Stimulated activated CD4-positive, alpha-beta T cell treated with anti-CD3 and anti-CD28 coated beads, Interleukin-2, amount 100 ng/mL, for 24 hours (primary cell): ENCODE measurements at places on chromosomes 16 and 17.

DNA sequence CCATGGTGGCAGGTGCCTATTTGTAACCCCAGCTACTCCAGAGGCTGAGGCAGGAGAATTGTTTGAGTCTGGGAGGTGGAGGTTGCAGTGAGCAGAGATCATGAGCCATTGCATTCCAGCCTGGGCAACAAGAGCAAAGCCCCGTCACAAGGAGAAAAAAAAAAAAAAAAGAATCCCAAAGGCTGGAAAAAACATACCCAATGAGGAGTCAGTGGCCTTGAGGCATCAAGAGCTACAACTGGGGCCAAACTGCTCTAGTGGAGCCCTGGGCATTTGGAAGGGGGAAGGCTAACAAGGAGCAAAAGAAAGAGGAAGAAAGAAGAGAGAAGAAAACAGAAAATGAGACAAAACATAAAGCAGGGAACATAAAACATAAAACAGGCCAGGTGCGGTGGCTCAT lies 6.9 kb downstream of the CHST6 start:
- DNase-seq = no peak

- no peak for DNase-seq
Measured at GRCh38 chr17:69175625-69176456, 34.1 kb upstream of the ABCA6 start.

- DNase-seq = no peak
Measured at GRCh38 chr17:81455387-81455786, 57.2 kb downstream of the ACTG1 start.

DNA sequence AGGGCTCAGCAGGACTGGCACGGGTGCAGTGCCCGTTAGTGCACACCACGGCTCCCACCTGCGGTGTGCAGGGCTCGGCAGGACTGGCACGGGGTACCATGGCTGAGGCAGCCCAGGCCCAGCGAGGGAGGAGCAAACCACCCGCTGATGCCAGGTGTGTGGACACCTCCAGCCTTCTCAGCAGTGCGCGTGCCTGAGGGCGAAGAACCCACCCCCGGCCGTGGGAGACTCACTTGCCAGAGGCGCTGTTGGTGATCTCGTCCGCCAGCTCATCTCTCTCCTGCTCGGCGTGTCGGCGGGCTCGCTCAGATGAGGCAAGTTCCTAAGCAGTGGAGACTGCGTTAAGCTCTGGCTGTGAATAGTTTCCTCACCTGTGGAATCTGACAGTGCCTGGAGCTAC lies 45.4 kb downstream of the NDEL1 start:
- DNase-seq = no peak

DNA sequence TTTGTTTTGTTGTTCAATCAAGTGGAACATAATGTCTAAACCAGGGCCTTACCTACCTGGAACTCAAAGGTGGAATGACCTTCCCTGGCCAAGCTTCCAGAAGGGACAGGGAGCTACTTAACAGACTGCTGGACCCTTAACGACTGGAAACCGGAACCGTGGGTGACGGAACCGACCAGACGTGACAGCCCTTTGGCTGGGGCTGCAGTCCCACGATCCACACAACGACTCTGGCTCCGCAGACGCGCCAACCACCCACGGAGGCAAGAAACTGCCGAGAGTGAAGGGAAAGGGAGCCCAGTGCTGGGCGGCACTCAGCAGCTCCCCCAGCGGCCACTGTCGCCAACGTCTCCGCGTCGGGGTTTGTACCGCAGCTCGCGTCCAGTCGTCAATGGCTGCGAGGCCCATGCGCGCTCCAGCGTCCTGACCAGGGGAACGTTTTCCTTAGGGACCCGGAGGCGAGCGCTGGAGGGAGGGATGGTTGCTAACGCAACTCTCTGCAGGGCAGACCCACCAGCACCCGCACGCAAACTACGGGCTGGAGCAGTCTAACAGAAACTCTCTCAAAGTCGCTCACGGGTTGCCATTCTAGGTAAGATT lies 5.5 kb upstream of the KIF22 start:
- DNase-seq = peak; percentile 84

GRCh38 chr17:74877592-74878548 lies 5.1 kb upstream of the FDXR start:
- DNase-seq = no peak

DNA sequence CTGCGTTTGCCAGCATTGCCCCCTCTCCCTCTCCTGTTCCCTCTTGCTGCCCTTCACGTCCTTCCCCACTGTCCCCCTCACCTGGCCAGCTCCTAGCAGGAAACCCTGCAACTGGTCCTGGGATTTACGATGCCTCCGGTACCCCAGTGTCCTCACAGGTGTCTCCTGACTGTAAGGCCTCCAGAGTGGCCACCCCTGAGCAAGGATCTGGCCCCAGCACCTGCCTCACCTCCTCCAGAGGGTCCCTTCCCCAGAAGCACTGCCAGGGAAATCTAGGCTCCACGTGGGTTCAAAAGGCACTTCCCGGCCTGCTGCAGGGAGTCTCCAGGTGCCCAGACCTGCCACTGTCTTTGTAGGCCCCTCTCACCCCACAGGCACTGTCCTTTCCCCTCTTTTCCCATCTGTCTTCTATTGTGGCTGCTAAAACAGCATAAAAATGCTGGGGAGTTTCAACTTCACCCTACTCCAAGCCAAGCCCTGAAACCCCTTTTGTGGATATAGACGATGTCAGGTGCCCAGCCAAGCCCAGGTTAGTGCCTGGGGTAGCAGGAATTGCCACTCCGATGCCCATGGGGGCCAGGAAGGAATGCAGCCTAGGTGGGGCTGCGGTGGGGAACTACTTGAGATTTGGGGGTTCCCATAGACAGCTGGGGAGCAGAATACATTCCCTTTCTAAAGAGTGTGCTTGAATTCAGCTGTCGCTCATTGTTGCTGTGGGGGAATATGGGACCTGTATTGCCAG lies 25.7 kb downstream of the RAB11FIP4 start:
- DNase-seq = no peak

- no peak for DNase-seq
Measured at GRCh38 chr17:75499313-75500022, 15.9 kb downstream of the CASKIN2 start.

GRCh38 chr17:77594416-77595209 lies 363.9 kb upstream of the TNRC6C start:
- no peak for DNase-seq

DNA sequence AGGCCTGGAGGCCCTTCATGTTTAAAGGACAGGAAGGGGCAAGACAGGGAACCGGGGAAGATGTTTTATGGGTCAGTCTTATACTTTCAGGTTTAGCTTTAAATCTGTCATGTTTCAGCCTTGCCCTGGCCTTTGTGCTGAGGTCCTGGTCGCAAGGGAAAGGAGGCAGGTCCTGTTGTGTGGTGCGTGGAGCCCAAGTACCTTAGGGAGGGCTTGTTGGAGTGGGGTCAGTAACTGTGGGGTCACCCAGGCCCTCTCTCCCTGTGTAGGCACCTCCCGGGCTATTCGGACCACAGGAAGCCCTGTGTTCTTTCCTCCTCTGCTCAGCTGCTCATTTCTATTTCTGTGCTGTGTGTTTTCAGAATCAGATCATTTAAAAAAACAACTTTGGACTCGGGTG lies 42.7 kb downstream of the MPRIP start:
- no peak for DNase-seq

DNA sequence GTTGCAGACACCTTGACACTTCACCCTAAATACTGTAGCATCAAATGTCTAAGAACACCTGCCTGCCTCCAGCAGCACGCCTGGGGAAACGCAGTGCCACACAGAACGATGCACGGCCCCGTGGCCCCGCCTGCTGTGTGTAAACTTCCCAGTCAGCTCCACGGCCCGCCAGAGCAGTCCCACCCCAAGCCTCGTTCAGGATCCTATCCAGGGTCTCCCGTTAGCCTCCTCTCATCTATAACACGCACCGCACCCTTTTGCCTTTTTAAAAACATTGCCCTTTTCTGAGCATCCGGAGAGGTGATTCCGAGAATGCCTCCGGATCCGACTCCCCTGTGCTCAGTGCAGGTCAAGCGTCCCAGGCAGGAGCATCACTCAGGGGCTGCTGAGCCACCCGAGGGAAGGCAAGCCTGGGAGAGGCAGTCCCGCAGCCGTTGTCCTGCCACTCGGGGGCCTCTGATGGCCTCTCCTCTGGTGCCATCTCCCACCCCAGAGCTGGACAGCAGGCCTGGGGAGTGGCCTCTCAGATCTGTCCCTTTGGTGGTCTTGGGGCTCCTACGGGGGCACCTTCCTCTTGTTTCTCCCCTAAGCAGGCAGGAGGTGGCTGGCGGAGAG lies 37.9 kb upstream of the SLC38A10 start:
- DNase-seq = no peak

DNA sequence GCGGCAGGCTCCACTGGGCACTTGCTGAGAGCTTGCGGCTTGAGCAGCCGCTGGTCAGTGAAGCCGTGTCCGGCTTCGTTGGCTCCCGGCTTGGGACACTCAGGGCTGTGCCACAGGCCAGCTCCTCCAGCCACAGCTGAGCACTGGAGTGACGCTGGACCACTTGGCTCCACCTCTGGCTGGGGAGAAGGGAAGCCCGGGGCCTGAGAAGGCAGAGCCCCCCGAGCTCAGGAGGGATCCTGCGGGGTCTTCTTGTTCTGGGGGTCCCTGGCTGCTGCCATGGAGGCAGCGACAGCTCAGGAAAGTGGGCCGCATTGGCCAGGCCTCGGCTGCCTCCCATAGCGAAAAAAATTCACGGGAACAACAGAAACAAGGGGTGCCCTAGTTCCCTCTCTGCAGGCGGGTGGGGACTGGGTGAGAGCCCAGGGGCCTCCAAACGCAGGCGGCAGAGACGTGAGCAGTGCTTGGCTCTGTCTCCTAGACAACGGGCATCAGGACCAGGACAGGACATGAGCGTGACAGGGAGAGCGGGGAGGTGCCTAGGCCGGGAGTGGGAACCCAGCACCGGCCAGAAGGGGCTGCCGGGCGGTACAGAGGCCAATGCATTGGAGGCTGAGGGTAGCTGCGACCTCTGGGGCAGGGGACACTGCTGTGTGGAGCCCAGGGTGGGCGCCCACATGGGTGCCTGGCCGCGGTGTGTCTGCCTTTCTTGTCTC lies 37.7 kb downstream of the SLC7A5 start:
- peak; percentile 14 for DNase-seq

GRCh38 chr17:63450551-63450950 lies 4.4 kb upstream of the CYB561 start:
- DNase-seq = no peak

- no peak for DNase-seq
Measured at GRCh38 chr17:62307196-62307595, 73.2 kb upstream of the EFCAB3 start.

DNA sequence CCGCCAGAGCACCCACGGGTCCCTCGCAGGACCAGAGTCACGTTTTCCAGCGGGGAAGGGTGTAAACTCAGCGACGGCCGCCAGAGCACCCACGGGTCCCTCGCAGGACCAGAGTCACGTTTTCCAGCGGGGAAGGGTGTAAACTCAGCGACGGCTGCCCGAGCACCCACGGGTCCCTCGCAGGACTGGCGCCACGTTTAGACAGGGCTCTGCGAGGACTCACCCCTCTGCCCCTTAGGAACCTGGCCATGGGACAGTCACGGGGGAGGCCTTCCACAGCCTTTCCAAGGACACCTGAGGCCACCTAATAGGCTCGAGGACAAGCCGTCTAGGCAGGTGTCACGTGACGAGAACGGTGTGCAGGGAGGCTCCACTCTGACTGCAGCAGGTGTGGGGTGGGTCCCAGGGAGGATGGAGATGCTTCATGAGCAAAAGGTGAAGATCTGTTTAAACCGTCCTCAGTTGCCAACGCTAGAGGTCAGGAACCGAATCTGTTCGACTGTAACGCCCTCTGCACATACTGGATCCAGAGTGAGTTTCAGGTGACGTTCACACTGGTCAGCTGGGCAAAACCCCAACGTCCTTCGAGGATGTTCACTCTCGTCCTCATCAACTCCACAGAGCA lies 48.0 kb upstream of the METRNL start:
- no peak for DNase-seq

DNA sequence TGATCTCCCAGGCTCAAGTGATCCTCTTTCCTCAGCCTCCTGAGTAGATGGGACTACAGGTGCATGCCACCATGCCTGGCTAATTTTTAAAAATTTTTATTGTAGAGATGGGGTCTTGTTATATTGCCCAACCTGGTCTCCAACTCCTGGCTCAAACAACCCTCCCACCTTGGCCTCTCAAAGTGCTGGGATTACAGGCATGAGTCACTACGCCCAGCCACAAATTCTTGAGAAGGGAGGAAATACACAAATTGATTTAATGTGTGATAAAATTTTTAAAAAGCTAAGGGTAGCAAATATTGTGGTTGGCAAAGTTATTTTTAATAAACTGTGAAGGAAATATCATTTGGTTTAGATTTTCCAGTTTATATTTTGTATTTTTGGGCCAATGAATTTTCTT lies 9.6 kb downstream of the ITGAD start:
- DNase-seq = no peak

GRCh38 chr16:77569406-77569805 lies 134.6 kb upstream of the ADAMTS18 start:
- no peak for DNase-seq

- DNase-seq = no peak
Measured at GRCh38 chr16:2689968-2690801, 7.9 kb downstream of the KCTD5 start.

DNA sequence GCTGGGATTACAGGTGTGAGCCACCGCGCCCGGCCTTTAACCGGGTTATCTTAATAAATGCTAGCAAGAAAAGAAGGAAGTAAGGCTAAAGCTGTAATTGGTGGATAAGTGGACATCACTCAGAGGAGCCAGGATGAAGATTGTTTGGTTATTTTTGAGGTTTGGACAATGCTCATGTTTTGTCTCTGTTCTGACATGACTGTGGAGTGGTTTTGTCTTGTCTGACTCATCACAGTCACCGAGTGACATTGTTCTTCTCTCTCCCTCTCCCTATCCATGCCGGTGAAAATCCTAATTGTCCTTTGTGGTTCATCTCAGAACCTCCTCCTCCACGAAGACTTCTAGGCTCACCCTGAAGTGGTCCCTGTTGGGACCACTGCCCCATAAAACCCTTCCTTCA lies 23.5 kb upstream of the GRIN2A start:
- no peak for DNase-seq

- DNase-seq = peak; percentile 46
Measured at GRCh38 chr16:10619271-10619849, 39.0 kb upstream of the EMP2 start.

DNA sequence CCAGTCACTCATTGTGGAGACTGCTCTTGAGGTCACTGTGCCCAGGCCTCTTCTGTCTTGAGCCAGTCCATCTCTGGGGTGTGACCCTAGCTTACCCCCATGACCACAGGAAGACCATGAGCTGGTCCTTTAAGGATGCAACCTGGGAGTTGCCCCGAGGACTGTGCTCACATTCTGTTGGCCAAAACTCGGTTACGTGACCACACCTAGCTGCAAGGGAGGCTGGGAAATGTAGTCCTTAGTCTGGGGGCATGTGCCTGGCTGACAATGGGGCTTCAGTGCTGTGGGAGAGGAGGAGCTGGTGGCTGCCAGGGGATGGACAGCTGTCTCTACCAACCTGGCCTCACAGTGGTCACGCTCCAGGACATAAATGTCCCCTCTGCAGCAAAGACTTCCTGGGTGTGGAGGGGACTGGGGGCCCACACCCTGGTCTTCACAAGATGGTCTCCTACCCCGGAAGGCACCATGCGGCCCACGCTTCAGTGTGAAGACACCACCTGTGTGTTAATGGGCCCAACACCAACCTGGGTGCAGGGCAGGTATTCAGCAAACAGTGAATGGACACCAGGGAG lies 55.4 kb downstream of the JPH3 start:
- no peak for DNase-seq
